Chondrocyte (in vitro differentiated cells): ENCODE measurements at places on chromosomes 7 and 10.

GRCh38 chr10:109993551-109994330 is 14.0 kb upstream of the ADD3 start:
- DNase-seq = no peak

DNA sequence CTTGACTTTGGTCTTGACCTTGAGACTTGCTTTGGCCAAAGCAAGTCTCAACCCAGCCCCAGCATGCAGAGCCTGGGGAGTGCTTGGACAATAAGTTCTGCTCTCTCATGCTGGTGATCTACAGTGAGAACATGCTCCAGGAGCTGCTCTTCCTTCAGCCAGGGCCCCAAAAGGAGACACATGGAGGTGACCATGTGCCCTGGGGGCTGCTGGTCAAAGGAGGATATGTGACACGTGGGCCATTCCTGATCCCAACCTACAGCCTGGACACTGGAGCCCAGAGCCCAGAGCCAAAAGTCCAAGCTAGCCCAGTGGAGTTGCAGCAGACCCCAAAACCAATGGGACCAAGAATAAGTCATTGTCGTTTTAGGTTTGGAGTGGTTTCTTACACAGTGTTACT is 78.2 kb upstream of the CHST15 start:
- no peak for DNase-seq

DNA sequence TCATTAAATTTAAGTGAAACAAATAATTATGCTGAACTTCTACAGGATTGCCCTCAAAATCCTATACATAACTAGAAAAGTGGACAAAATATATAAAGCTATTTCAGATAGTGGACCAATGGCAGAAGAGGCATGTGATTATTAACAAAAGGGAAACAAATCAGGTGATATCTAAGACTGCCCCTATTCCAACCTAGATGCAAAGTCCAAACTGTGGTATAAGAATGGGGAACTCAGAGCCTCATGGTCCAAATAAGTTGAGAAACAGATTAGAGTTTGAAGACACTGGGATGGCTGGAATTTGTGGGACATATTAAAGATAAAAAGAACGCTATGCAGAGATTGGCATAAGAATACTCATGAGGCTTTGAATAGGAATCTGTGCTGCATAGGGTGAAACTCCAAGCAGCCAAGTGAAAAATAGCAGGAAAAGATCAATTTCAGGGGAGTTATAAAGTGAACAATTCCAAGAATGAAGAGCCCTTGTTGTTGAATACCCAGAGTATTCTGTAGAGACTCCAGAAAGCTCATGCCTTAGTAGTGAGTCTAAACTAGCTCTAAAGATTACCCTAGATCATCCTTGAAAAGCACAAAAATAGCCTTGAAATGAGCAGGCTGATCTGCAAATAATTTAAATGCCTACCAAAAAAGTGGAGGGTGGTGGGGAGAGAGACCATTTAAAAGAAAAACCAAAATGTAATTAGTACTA is 152.4 kb downstream of the IMMP2L start:
- DNase-seq = no peak

- DNase-seq = peak; percentile 82
Observed at GRCh38 chr10:132455986-132456847, 59.2 kb downstream of the PWWP2B start.

- no peak for DNase-seq
Observed at GRCh38 chr7:8217200-8218068, 44.5 kb downstream of the ICA1 start.

- no peak for DNase-seq
Observed at GRCh38 chr10:34475274-34475646, 339.8 kb downstream of the PARD3 start.

- DNase-seq = no peak
Observed at GRCh38 chr7:66355756-66356155, 150.6 kb downstream of the TPST1 start.

GRCh38 chr10:7275761-7276440 is 134.9 kb downstream of the SFMBT2 start:
- no peak for DNase-seq

GRCh38 chr7:1853986-1854865 is 184.1 kb downstream of the ELFN1 start:
- peak; percentile 75 for DNase-seq

- no peak for DNase-seq
Observed at GRCh38 chr7:102860351-102860811, 52.4 kb upstream of the LRRC17 start.

- DNase-seq = no peak
Observed at GRCh38 chr7:105643851-105644250, 62.6 kb upstream of the EFCAB10 start.

GRCh38 chr7:108634036-108634435 is 64.4 kb downstream of the DNAJB9 start:
- no peak for DNase-seq

DNA sequence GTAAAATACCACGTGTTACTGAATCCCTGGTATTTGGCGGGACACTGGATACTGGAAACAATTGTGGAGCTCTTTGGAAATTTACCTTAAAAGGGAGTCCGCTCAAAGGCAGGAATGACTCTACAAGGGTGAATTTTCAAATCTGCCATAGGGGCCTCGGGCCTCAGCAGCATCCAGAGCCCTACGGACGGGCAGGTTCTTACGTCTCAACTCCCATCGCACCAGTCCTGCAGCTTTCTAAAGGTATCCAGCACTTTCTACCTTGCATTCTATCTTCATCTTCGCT is 248 bp downstream of the PSPH start:
- DNase-seq = no peak

DNA sequence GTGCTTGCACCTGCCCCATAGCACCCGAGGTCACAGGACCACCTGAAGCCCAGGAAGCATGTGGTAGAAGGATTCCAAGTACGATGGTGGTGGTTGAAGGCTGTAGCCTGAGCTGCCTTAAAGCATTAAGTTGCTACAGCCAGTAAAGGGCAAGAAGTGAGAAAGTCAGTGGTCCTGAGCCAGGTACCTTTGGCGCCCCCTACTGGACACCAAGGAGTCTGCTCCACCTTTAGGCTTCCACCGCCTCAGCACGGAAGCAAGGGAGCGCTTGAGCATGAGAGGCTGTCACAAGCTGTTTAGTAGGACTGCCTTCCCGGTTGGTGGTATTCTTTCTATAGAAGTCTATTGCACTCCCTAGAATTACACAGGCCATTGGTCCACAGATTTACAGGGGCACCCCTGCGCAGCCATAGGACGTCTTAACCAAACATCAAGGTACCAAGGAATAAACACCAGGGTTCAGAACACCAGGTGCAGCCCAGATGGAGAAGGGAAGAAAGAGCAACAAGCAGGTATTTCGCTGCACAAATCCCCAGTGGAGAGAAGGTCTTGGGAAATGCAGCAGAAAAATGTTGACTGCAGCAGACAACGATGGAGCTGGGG is 2.2 kb downstream of the CRTAC1 start:
- DNase-seq = no peak

DNA sequence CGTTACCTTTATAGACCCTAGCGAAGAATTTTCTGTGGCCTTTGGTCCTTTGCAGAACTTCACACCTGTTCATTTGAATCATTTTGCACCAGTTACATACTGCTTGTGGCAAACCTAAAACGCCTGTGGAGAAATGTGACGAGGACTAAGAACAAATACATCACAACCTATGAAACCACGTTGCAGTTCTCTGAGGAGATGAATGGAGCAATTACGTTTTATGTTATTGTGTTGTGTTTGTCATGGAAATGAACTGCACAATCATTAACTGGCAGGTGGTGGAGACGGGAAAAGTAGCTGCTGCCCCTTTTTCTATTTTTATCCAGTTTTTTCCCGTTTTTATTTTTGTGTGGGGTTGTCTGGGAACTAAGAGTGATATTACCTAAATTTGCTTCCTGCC is 505.5 kb downstream of the SDK1 start:
- no peak for DNase-seq

DNA sequence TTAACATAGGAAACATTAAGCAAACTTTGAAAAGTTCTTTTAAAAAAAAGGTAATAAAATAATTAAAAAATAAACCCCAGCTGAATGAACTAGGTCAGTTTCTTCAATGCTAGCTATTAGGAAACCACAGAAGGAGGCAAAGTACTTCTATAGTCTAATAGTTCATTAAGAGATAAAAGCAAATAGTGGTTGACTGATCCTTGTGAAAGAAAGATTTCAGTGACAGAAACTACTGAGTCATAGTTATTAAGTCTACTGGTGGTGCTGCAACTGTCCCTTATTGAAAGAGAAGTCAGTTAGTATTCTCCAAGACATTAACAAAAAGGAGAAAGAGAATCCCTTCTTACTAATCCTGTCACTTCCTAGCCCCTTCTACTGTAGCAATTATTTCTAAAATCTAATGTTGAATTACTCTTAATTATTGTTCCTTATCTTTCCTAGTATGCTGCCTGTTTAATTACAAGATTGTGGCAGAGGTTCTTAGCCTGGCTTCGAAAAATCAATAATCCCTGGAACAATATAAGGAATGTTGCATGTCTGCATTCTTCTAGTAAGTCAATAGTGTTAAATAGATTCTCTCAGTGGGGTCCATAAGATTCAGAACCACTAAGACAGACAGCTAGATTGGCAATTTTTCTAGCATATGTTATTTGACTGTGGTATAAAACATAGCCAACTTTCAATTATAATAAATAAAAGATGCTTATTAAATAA is 18.2 kb downstream of the TCTN3 start:
- no peak for DNase-seq

GRCh38 chr10:24886290-24886680 is 66.1 kb downstream of the PRTFDC1 start:
- DNase-seq = no peak

DNA sequence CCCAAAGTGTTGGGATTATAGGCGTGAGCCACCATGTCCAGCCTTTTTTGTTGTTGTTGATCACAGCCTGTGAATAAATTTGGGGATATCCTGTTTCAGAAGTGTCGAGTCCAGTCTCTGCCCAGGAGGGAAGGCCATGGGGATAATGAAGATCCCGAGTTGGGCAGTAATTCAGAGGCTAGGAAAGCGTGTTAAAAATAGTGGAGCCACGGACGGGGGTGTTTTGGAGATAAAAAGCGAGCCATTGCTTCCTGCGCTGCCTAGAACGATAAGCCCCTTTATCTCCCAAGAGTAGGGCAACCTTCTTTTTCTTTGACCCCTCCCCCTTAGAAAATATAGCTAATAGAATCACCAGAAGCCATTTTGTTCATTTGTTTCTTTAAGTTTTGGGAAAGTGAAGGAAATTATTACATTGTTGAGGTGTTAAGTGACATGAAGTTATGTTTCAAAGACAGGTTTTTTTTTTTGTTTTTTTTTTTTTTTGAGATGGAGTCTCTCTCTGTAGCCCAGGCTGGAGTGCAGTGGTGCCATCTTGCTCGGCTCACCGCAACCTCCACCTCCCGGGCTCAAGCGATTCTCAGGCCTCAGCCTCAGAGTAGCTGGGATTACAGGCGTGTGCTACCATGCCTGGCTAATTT is 43.3 kb downstream of the IL15RA start:
- DNase-seq = no peak

- DNase-seq = no peak
Observed at GRCh38 chr10:13823096-13823708, 236.4 kb downstream of the PRPF18 start.

GRCh38 chr10:11642566-11642965 is 31.1 kb upstream of the USP6NL start:
- no peak for DNase-seq

DNA sequence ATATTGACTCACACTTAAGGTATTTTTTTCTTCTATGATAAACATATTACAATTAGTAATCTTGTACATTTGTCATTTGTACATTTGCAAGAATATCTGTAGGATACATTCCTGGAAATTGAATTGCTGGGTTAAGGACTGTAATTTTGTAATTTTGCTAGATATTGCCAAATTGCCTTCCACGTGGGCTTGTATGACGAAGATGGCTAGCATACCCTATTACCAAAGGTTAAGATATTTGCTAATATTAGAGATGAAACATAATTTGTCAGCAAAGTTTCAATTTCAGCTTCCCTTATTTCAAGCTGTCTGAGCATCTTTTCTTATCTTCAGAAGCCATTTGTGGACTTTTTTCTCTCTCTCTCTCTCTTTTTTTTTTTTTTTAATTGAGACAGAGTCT is 1.0 kb upstream of the LYZL2 start:
- DNase-seq = no peak

GRCh38 chr10:122485670-122486069 is 24.3 kb downstream of the HTRA1 start:
- DNase-seq = no peak

- DNase-seq = peak; percentile 89
Observed at GRCh38 chr10:33336582-33337325, 2.3 kb upstream of the NRP1 start.

DNA sequence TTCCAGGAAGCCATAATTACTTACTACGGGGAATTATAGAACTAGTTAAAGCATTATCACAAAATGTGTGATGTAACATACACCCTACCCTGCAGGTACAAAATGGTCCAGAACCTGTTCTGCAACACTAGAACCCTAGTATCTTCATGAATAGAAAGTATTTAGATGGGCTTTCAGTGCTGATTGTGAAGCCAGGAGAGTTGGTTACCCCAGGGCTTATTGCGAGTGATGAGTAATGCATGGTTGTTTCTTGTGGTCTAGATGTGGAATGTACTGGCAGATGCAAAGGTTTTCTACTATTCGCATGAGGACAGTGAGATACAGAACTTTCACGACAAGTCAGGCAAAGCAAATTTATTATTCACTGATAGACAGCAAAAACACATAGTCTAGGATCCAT is 33.6 kb upstream of the AGR3 start:
- DNase-seq = no peak

GRCh38 chr7:73726083-73726466 is 6.6 kb upstream of the STX1A start:
- no peak for DNase-seq

- no peak for DNase-seq
Observed at GRCh38 chr7:23930312-23930711, 220.3 kb downstream of the STK31 start.

DNA sequence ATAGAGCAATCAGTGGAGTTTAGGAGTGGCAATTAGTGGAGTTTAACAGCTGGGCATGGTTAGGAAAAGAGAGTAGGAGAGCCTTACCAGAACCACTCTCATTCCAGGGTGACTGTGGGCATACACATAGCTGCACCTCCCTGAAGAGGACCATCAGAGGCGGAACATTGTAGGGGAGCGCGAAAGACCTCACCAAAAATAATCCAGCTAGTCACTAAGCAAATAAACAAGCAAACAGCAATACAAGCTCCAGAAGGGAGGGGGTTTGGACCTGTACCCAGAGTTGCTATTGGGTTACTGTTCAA is 4.1 kb upstream of the NACAD start:
- DNase-seq = no peak

- no peak for DNase-seq
Observed at GRCh38 chr7:138691178-138691577, 10.0 kb downstream of the SVOPL start.

GRCh38 chr7:101124376-101125056 is 2.4 kb upstream of the SERPINE1 start:
- DNase-seq = no peak
